ENCODE measurements at places on chromosomes 4 and X.

DNA sequence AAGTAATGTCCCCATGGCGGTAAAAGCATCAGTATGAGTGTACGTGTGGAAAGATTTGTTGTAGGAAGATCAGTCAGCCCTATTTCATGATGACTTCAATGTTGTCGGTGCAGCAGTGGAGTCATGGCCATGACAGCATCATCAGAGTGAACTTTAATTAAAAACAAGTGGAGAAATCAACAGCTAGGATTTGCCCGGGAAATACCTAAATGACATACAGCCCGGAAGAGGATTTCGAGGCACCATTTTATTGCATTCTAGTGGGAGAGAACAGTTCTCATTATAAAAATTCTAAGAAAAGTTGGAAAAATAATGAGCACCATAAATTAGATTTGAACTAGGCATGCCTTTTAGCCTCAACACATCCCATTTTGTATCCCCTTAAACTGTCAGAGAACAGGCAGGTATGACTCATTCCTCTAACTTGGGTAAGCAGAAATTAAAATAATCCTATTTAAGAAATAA is 170.1 kb downstream of the SHROOM3 start:
- no peak for DNase-seq

DNA sequence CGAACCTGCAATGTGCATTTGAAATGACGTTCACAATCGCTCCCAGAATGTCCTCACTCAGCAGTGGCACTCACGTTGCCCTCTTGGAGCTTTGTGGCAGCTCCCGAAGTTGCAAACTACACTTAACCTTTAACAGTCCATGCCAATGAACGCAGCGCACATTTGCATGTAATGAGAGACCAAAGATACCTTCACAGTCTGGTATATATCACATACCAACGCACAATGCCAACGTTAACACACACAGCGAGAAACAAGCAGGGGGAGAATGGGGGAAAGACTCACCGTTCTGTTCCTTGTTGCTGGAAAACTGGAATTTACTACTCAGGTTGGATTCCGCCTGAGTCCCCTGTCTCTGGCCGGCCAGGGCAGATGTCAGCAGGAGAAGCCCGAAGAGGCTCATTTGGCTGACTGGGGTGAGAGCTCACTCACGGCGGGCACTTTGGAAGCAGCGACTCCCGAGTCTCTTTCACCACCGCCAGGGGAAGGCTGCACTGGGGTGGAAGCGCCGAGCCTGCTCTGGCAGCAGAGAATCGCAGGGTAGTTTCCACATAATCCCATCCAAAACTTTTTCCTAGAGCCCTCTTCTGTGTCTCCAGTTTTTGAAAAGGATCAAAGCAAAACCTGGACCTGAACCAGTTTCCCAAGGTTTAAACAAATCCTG is 966 bp downstream of the PDGFC start:
- DNase-seq = no peak

GRCh38 chr4:186953599-186954260 is 230.1 kb upstream of the FAT1 start:
- no peak for DNase-seq

DNA sequence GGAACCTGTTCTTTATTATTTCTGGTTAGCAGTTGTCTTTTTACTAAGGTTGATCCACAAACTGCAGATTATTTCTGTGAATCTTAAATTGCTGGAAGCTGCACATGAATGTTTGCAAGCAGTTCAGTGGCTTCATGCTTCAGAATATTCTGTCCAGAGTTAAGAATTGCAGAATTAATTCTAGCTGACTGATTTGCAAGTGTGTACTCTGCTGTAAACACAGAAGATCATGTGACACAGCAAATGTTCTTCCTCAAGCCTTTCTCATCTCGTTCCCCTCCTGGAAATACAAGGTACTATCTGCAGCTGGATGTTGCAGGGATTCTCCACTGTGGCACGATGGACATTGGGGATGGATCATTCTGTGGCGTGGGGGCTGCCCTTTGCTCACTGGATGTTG is 16.8 kb upstream of the CLTRN start:
- DNase-seq = no peak

DNA sequence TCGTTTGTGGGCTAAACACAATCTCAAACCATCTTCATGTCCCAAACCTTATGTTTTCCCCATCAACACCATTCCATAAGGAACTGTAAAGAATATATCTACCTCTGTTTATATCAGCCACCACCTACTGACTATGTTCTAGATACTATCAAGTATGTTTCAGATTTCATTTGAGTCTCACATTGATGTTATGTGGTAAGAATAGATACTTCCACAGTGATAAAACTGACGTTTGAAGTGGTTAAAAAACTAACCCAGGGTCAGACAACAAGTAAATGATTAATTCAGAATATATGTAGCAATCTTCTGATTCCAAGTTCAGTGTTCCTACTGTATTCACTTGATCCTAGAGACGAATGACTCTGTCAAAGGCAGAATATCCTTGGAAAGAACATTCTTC is 156.8 kb upstream of the RASGEF1B start:
- no peak for DNase-seq

DNA sequence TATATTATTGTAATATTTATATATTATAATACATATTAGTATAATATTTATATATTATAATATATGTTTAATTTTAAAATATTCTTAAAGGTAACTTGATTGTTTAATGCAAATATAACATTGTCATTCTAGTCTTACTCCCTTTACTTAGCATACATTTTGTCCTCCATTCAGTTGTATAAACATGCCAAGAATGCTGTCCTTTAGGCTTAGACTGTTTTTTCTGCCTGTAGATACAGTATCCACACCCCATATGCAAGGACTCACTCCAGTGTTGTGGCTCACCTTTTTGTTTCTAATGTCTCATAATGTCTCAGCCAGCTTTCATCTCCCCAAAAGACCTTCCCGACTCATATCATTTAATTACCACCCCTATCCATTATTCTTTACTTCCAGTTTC is 2110.0 kb downstream of the PCDH7 start:
- no peak for DNase-seq

GRCh38 chr4:56728512-56728911 is 47.4 kb upstream of the HOPX start:
- peak; percentile 92 for DNase-seq

- no peak for DNase-seq
Measured at GRCh38 chr4:53453385-53453784, 75.9 kb downstream of the FIP1L1 start.

- peak; percentile 30 for DNase-seq
Measured at GRCh38 chr4:145482209-145483037, 770 bp downstream of the SMAD1 start.

GRCh38 chrX:3143043-3143799 is 102.0 kb downstream of the ARSF start:
- DNase-seq = no peak

DNA sequence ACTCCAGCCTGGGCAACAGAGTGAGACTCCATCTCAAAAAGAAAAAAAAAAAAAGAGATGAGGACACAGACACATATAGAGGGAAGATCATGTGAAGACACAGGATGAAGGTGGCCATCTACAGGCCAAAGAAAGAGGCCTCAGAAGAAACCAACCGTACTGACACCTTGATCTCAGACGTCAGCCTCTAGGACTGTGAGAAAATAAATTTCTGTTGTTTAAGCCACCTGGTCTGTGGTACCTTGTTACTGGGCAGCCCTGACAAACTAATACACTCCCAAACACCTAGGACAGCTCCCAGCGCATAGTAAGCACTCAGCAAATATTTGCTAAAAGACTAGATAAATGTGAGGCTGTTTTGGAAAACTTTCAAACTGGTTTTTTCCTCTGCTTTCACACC is 59.2 kb upstream of the SMIM10 start:
- no peak for DNase-seq

DNA sequence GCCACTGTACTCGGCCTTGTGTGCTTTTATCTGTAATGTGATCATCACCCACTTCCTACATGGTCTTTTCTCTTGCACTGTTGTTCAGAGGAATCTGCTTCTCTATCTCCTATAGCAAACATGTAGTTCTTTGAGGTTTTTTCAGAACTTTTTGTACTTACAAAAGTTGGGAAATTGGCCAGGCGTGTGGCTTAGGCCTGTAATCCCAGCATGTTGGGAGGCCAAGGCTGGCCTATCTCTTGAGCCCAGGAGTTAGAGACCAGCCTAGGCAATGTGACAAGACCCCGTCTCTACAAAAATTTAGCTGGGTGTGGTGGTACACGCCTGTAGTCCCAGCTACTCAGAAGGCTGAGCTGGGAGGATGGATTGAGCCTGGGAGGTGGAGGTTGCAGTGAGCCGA is 30.4 kb downstream of the TAF1 start:
- DNase-seq = no peak

- no peak for DNase-seq
Measured at GRCh38 chrX:103811858-103812257, 20.2 kb downstream of the RAB9B start.

GRCh38 chr4:85409251-85409650 is 65.7 kb upstream of the ARHGAP24 start:
- no peak for DNase-seq

DNA sequence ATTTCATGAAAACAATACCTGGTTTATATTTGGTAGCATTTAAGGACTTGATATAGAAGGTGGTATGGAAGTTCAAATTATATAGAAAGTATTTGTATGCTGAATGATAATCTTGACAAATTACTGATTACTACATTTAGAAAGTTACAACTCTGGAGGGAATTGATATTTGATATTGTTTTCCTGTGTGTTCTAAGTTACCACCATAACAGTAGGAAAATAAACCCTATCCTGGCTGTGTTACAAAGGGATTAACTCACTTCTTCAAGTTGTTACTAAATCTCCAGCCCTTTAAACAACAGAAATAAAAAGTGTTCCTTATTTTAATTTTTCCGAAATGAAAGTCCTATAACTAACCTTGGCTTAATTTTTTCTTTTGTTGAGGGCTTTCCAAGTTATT is 36.6 kb downstream of the FHL1 start:
- DNase-seq = no peak

GRCh38 chrX:69616457-69617203 is 717 bp downstream of the EDA start:
- no peak for DNase-seq

DNA sequence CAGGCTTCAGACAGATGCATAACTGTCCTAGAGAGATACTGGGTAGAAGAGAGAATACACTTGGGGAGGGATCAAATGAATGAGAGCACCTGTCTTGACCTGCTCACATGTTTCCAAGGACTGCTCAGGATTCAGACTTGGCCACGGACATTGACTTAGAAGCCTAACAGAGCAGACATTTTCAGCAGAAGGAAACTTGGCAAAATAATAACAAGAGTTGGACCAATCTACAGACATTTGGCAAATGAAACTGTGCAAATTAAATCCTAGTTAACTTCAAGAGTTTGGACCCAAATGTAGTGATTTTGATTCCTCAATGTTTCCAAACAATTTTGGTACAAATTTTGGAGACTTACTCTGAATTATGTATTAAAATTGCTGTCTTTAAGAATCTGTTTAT is 223.9 kb downstream of the CAMK2D start:
- DNase-seq = no peak

DNA sequence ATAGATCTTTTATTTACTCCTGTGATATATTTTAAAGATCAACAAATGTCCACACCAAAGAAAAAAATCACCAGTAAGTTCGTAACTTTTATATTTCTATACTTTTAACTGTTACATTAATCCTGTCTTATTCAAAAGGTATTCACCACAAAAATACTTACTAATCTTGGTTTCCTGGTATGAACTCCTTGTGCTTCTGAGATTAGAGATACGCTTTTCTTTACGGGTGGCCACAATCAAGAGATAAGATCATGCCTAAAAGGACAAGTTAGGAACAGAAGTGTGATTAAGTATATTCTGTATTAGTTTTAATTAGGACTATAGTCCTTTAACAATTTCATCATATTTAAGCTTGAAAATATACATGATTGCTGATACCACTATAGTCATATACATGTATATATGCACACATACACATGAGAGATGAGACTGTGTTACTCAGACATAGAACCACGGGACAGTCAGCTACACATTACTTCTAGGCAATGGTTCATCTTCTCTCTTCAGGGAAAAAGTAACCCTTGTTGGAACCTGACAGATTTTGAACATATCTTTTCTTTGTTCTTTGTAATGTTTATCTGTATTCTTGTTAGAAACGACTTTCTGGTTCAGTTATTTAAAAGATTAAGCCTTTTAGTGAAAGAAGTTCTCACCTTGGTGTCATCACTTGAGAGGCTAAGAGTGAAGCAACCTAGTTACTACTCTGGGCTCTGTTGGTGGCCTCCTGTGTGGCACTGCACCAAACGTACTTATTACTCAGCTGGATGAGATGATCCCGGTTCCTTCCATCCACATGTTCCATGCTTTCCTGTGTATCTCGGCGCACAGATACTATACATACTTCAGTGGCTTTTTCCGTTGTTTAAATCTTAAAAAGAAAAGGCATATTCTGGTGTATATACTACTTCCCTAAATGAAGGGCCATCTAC is 146.1 kb downstream of the CBR4 start:
- no peak for DNase-seq

GRCh38 chr4:123229286-123229685 is 167.3 kb upstream of the SPRY1 start:
- DNase-seq = no peak

DNA sequence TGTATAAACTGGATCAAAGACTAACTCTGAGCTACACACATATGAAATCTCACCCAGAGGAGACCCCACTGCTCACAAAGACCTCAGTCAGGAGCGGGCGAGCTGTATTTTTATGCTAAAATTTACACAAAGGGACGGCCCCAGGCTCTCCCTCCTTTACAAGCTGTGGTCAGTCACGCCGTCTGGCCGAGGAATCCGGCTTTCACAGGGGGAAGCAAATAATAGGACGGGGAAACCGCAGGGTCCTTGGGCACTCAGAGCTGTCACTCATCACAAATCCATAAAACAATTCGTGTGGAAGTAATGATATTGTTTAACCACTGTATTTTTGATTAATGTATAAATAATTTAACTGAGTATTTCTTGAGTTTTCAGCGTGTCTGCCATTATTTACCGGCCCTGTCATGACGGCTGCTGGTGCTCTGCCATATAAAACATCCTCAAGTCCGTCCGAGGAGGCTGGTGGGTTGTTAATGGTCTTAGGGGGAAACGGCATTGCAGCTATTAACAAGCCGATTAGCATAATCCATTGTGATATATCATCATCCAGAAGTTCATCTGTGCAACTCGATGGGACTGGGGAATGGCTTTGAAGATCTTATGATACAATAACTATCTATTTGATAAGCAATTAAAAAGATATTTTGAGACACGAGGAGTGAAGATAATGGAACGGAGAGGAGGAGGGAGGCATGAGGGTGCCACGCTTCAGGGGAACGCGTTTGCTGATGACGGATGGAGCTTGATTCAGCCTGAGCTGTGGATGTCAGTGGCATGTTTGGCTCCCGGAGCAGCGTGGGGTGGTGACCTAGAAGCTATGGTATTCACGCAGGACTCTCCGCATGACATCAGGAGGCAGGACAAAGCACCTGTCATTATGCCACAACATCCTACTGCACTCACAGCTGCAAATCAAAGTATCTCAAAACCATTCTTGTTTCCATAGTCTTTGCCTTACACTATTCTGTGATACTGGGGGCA is 150.9 kb downstream of the SHOX start:
- no peak for DNase-seq
